ENCODE measurements at places on chromosomes 12 and 14. TPM values are rescaled to one million over a fixed set of nuclear protein-coding genes. Genes with fewer than 3 reads are reported as not detected.

The TAS2R31 gene
- total RNA-seq: 1.7 TPM

The DNAI7 gene
- 0.52 TPM for total RNA-seq

The SLC25A47 gene
- total RNA-seq: 0.17 TPM

The GALC gene
- total RNA-seq: 0.59 TPM

DNA sequence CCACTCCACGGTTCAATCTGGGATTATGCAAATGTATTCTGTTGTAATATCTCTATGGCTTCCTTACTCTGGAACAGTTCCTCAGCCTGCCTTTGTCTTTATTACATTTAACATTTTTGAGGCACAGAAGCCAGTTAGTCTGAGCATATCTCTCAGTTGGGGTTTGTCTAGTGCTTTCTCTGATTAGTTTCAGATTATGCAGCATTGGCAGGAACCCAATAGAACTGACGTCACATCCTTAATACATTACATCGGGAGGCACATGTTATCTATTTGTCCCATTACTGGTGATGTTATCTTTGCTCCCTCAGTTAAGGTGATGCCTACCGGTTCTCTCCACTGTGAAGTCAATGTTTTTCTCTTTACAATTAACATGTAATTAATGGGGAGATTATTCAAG, 62.4 kb downstream of the PPM1A start:
- no peak overlapping the region for H3K27ac ChIP-seq
- no peak for DNase-seq

GRCh38 chr12:85955127-85955526, 81.0 kb downstream of the NTS start:
- H3K36me3 ChIP-seq: no peaks in the 10 kb centered on the region
- H3K4me1 ChIP-seq: no peaks in the 10 kb centered on the region
- no peak overlapping the region for H3K4me3 ChIP-seq
- DNase-seq: peak; percentile 3

GRCh38 chr12:57730336-57731067, 8.0 kb downstream of the AGAP2 start:
- H3K4me1 ChIP-seq: peaks cover 7% of the 10 kb centered on the region
- peaks cover 15% of the 10 kb centered on the region for H3K36me3 ChIP-seq
- H3K27ac ChIP-seq: no peak overlapping the region
- H3K4me3 ChIP-seq: no peak overlapping the region
- H3K27me3 ChIP-seq: no peaks in the 10 kb centered on the region

DNA sequence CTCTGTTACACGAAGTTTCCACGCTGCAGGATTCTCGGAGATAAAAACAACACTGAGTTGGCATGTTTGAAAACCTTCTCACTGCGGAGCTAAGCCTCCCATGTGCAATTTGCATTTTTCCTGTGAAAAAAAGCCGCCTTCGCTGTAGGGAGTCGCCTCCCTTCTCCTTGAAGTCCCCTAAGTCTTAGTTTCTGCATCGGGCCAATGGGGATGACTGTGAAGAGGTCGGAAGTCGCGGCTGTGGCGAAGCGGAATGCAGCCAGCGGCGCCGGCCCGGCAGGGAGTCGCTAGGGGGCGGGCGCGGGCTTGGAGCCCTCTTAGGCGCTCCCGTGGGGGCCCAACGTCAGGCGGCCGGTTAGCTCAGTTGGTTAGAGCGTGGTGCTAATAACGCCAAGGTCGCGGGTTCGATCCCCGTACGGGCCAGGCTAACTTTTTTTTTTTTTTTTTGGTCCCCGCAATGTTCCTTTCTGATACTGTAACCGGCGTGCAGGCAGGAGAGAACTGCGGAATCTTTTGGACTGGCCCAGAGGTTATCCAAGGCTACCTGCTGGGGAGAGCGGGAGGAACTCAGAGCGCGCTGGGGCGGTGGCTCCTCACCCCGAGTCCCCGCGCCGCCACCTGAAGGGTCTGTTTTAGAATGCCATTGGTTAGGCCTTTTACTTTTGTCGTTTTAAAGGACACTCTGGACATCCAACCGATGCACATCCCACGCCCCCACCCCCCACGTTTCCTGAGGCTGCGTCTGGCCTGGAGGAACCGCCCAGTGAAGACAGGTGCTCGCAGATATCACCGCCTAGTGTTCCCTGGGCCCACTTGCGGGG, 2.6 kb upstream of the ZNF839 start:
- peak overlapping the region; percentile 71 for H3K27ac ChIP-seq
- peak; percentile 86 for DNase-seq
- H3K27me3 ChIP-seq: no peaks in the 10 kb centered on the region
- peaks cover 66% of the 10 kb centered on the region for H3K4me1 ChIP-seq
- H3K36me3 ChIP-seq: no peaks in the 10 kb centered on the region
- peak overlapping the region; percentile 45 for H3K4me3 ChIP-seq

- H3K4me3 ChIP-seq: no peak overlapping the region
- H3K36me3 ChIP-seq: no peaks in the 10 kb centered on the region
- H3K4me1 ChIP-seq: no peaks in the 10 kb centered on the region
- DNase-seq: no peak
- peaks cover 41% of the 10 kb centered on the region for H3K27me3 ChIP-seq
These were observed 38.7 kb upstream of the PTCSC3 start for GRCh38 chr14:36215217-36215598.

- no peaks in the 10 kb centered on the region for H3K36me3 ChIP-seq
- H3K4me1 ChIP-seq: no peaks in the 10 kb centered on the region
- H3K27me3 ChIP-seq: no peaks in the 10 kb centered on the region
- DNase-seq: no peak
These were observed 251.4 kb upstream of the ATP2B1 start for GRCh38 chr12:89960011-89960507.

DNA sequence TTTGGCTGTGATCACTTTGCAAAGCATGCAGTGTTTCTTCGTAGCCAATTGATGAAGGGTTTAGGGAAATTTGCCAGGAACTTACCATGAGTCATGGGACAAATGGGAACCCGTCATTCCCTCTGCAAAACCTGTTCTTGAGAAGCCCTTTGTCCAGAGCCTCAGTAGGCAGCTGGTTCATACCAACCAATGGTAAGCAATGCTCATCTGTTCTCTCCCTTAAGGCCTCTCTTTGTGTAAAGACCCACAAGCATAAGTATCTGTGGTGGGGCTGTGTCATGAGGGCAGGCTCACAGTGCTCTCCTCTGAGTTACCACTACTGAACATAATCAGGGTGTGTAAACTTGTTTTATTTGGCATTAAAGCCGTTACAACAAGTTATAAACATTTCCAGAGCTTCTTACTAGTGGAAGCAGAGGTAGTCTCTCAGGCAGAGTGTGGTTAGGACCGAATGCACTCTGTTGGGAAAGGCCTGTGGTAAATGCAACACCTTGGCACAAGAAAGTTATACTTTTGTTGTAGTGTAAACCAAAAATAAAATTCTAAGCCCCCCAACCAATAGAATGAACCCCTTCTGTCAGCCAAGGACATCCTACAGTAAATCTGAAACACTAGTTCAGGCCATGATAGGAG, 119.8 kb downstream of the SINHCAF start:
- peak; percentile 69 for DNase-seq
- H3K4me1 ChIP-seq: peaks cover 22% of the 10 kb centered on the region
- no peaks in the 10 kb centered on the region for H3K27me3 ChIP-seq
- no peaks in the 10 kb centered on the region for H3K36me3 ChIP-seq
- no peak overlapping the region for H3K27ac ChIP-seq
- H3K4me3 ChIP-seq: no peak overlapping the region

DNA sequence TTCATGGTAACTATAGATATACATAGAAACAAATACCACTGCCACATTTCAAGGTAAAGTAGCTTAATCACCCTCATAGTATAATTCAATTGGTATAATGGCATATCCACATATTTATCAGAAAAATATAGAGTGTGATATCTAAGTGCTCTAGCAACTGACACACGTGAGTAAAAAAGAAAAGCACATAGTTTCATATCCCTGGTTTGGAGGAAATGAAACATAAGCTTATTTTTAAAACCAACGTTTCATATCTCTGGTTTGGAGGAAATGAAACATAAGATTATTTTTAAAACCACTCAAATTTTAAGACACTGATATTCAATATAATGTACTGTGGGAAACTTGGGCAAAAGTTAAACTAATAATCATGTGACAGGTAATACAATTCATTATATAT, 2.1 kb downstream of the OR6C70 start:
- H3K27me3 ChIP-seq: peaks cover 16% of the 10 kb centered on the region
- DNase-seq: no peak
- no peaks in the 10 kb centered on the region for H3K36me3 ChIP-seq
- no peak overlapping the region for H3K4me3 ChIP-seq
- no peak overlapping the region for H3K27ac ChIP-seq
- H3K4me1 ChIP-seq: no peaks in the 10 kb centered on the region

DNA sequence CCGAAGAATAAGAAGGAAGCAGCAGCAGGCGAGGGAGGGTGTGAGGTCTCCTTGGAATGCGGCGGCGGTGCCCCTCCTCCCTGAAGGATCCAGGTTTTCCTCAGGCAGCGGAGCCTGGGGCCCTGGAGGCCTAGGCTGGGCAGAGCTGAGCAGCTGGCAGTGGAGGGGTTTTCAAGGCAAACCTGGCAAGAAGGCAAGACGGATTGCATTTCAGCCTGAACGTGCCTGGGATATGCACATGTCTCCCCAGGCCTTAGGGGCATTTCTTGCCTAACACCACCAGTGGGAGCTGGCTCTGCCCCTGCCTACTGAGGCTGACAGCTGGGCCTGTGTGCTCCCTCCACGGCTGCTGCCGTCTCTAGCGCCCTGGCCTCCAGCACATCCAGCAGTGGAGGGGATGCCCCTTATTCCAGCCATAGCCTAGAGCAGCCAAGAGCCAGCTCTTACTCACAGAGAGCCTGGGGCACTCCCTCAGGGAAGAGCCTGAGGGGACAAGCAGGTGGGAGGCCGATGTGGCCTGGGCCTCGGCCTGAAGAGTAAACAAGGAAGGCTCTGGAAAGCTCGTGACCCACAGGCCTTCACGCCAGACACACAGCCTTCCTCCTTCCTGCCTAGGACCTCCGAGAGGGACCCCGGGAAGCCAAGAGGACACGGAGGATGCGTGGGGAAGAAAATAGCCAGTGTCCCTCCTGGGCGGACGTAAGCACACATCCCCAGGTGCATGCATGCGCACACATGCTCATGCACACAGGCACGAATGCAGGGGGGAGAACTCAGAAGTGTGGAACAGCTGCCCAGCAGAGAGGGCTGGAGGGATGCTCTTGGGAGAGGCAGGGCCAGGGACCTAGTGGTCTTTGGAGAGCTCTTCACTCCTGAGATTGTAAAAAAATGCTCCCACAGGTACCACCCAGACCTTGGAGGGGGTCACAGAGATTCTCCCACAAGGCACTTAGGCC, 23.0 kb upstream of the EIF2B2 start:
- H3K27me3 ChIP-seq: no peaks in the 10 kb centered on the region
- no peak overlapping the region for H3K4me3 ChIP-seq
- no peaks in the 10 kb centered on the region for H3K4me1 ChIP-seq
- H3K27ac ChIP-seq: no peak overlapping the region
- DNase-seq: no peak

GRCh38 chr12:59744564-59744963, 148.7 kb downstream of the SLC16A7 start:
- no peaks in the 10 kb centered on the region for H3K27me3 ChIP-seq
- no peak overlapping the region for H3K27ac ChIP-seq
- H3K4me3 ChIP-seq: no peak overlapping the region
- no peaks in the 10 kb centered on the region for H3K36me3 ChIP-seq

DNA sequence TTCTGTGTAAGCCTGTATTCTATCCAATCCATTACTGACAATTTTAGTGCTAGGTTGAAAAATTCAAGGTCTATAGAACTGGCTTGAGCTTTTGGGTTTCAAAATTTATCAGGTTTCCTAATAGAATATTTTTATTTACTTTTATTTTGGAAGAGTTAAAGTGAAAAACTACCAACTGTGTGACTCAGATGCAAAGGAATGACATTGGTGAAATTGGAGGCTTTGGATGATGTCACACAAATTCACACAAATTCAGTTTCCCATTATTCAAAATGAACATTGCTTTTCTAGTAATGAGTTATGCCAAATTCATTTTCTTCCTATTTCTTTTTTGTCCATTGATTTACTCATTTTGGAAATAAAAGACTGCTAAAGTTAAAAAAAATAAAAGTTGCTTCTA, 186.9 kb downstream of the ALX1 start:
- no peak overlapping the region for H3K27ac ChIP-seq
- no peaks in the 10 kb centered on the region for H3K36me3 ChIP-seq
- no peak overlapping the region for H3K4me3 ChIP-seq

GRCh38 chr12:78392918-78393317, 471.7 kb upstream of the SYT1 start:
- H3K36me3 ChIP-seq: no peaks in the 10 kb centered on the region
- DNase-seq: no peak
- H3K4me3 ChIP-seq: no peak overlapping the region
- no peaks in the 10 kb centered on the region for H3K27me3 ChIP-seq
- no peaks in the 10 kb centered on the region for H3K4me1 ChIP-seq
- H3K27ac ChIP-seq: no peak overlapping the region

GRCh38 chr14:55467307-55467706, 26.9 kb upstream of the TBPL2 start:
- no peaks in the 10 kb centered on the region for H3K27me3 ChIP-seq
- no peak overlapping the region for H3K27ac ChIP-seq
- H3K4me3 ChIP-seq: no peak overlapping the region
- DNase-seq: no peak
- no peaks in the 10 kb centered on the region for H3K36me3 ChIP-seq

DNA sequence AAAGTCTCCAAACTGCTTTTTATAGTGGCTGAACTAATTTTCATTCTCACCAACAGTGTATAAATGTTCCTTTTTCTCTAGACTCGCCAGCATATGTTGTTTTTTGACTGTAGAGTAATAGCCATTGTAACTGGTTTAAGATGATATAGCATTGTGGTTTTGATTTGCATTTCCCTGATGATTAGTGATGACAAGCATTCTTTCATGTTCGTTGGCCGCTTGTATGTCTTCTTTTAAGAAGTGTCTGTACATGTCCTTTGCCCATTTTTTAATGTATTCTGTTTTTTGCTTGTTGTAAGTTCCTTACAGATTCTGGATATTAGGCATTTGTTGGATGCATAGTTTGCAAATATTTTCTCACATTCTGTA, 404.9 kb downstream of the FLRT2 start:
- no peaks in the 10 kb centered on the region for H3K4me1 ChIP-seq
- H3K36me3 ChIP-seq: no peaks in the 10 kb centered on the region
- H3K27me3 ChIP-seq: no peaks in the 10 kb centered on the region
- no peak overlapping the region for H3K27ac ChIP-seq
- no peak for DNase-seq
- H3K4me3 ChIP-seq: no peak overlapping the region

GRCh38 chr14:43369710-43370564, 1137.1 kb downstream of the FSCB start:
- no peak overlapping the region for H3K4me3 ChIP-seq
- no peak for DNase-seq
- H3K27ac ChIP-seq: no peak overlapping the region
- H3K4me1 ChIP-seq: no peaks in the 10 kb centered on the region
- H3K36me3 ChIP-seq: no peaks in the 10 kb centered on the region
- H3K27me3 ChIP-seq: no peaks in the 10 kb centered on the region

GRCh38 chr14:101372894-101373620, 188.2 kb upstream of the DIO3 start:
- H3K27me3 ChIP-seq: peaks cover 8% of the 10 kb centered on the region
- H3K27ac ChIP-seq: no peak overlapping the region
- H3K4me3 ChIP-seq: no peak overlapping the region
- no peaks in the 10 kb centered on the region for H3K4me1 ChIP-seq
- no peaks in the 10 kb centered on the region for H3K36me3 ChIP-seq

Data from HCT116 (cell line).